OCI-LY7 (cell line): ENCODE measurements at places on chromosomes 7 and 10. TPM values are rescaled to one million over a fixed set of nuclear protein-coding genes. Genes with fewer than 3 reads are reported as not detected.

Gene CYP26C1
- 0.09 and 0.15 TPM in 2 replicates for total RNA-seq

Gene HNRNPF
- total RNA-seq: 286 and 340 TPM in 2 replicates

Gene PLXNA4
- total RNA-seq: not detected in 2 replicates

Gene ERVW-1
- total RNA-seq: not detected in 2 replicates

DNA sequence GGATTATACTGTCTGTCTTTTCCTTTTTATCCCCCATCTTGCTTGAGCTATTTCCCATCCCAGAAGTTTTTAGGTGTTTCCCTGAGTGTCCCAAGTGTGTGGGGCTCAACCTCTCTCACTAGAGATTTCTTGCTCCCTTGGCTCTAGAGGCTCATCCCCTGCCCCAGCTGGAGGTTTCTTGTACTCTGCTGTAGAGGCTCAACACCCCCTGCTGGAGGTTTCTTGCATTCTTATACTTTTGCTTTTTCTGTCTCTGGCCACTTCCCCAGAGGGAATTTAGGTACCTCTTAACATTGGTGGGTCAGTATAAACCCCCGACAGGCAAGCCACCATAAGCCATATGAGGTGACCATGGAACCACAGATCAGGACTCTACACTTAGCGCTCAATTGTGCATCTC lies 114.2 kb upstream of the FAM3C start:
- DNase-seq: peak; percentile 24

- no peak for DNase-seq
Measured at GRCh38 chr10:132200344-132201110, 13.8 kb downstream of the DPYSL4 start.

DNA sequence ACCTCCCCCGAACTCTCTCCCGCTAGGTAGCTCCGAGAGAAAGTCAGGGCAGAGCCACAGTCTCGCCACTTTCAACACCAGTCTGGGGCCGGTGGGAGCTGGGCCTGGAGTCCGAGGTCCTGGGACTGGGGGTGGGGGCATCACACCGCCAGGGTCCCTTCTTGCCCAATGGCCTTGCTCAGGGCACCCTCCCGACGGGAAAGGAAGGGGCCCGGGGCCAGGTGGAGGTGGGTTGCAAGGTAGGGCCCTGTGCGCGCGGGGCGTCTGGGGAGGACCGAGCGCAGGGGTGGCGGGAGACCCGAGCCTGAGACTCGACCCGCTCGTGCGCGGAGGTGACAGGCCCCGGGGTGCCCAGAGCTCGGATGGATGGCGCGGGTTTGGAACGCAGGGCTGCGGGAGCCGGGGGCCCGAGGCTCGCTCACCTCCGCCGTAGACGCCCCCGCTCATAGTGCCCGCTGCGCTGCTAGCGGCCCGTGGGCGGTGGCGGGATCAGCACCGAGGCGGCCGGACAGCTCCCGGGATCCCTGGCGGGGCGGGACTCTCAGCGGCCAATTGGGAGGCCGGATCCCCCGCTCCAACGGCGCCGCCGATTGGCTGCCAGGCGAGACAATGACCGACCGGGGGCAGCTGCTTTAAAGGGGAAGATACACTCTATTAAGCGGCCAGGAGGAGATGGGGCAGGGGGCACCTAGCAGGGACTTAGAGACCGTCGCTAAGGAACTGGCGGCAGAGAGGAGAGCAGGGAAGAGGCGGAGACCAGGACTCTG lies at the start of gene ACTL6B:
ACTL6B (minus strand) TSS at position 541 of the 767 bp plus-strand sequence; CDS start at position 447, 94 bp downstream.
- DNase-seq: no peak

DNA sequence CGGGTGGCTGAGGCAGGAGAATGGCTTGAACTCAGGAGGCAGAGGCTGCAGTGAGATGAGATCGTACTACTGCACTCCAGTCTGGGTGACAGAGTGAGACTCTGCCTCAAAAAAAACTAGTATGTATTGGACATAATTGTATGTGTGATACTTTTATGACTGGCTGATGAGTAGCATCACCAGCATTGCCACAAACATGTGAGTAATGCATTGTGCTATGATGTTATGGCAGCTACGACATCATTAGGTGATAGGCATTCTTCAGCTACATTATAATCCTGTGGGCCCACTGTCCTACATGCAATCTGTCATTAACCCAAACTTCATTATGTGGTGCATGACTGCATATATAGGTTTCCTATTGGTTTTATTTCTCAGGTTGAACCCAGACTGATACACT lies 352.4 kb downstream of the GALNT17 start:
- DNase-seq: no peak

DNA sequence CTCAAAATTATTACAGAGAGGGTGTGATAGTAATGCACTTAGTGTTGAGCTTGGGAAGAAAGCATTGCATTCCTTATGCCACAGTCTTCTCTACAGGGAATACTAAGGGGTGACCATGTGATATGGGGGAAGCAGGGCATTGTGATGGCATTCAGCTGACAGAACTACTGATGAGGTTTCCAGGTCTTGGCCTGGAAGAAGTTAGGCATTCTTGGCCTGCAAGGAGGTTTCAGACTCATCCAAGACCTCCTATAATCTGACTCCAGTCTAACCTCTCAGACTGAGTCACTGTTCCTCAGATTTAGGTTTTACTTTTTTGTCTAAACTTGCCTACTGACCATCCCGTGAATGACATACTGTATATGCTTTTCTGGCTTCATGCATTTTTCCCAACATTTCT lies 7.9 kb downstream of the STMP1 start:
- DNase-seq: no peak

DNA sequence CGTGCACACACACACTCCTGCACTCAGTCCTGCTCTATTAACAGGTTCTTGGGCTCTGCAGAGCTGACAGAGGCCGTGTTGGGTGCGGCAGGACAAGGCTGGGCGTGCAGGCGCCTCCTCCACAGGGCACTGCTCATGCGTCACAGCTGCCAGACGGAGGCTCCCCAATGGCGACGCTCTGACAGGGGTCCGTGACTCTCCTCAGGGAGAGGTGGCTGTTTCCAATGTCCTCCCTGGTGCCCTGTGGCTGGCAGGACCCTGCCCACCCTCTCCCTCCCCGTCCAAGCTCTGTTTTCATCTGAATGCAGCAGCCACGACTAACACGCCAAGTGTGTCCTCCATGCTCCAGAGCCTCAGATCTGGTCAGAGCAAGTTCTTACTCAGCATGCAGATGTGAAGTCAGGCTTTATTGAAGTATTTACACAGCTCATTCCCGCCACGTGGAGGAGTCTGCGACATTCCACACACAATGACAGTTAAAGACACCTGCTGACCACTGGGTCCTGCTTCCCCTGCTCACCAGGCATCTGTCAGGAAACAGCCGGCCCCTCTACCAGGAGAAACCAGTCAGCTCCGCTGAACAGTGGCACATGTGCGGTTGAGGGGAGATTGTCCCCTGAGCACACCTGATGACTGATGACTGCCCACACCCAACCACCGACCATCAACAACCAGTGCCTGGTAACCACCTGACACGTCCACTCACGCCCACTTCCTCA lies 116.7 kb downstream of the VIPR2 start:
- no peak for DNase-seq

DNA sequence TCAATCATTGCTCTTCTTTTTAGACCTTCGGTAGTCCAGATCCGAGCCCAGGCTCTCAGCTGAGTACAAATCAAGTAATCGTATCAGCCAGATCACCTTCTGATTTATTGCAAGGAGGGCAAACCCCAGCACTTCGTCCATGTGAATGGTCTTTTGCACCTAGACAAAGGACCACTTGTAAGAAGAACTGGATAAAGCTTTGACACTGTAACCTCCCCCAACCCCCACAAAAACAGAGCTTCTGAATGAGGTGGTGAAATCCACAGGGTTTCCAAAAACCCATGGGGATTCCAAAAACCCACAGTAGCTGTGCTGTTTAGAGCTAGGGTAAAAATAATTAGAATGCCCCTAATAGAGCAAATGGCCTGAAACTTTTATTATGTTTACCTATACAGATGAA lies 148.8 kb upstream of the ODAD2 start:
- no peak for DNase-seq

GRCh38 chr7:16684935-16685334 lies 39.0 kb downstream of the BZW2 start:
- peak; percentile 27 for DNase-seq

DNA sequence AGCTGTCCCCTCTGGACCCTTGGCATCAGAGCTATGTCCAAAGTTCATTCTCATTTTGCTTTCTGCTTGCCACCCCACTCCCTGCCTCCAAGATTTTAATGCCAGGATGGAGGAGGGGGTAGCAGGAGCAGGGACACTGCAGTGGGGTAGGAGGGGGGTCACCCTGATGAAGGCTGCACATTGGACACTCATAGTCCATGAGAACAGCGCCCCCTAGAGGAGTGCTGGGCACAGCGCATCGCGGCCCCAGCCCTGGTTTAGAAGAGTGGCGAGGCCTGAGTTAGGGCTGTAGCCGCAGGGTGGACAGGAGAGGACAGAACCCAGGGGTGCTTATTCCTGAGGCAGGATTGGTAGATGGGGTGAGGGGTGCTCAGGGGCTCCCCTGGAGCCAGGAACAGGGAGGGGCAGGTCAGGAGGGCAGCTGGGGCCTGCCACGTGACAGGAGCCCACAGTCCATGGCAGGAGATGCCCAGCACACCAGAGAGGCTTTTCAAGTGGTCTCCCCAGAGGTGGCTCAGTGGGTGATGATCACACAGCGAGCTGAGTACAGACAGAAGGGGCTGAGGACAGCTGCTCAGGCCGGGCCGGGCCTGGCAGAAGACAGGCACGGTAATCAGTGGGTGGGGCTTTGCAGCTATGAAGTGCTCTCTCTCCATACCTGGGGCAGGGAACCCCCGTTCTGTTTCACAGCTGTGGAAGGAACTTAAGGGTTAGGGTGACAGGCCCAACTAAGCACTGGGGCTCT lies 71.4 kb downstream of the NEURL1 start:
- DNase-seq: peak; percentile 54

GRCh38 chr10:110747609-110748464 lies 103.7 kb downstream of the RBM20 start:
- DNase-seq: no peak

DNA sequence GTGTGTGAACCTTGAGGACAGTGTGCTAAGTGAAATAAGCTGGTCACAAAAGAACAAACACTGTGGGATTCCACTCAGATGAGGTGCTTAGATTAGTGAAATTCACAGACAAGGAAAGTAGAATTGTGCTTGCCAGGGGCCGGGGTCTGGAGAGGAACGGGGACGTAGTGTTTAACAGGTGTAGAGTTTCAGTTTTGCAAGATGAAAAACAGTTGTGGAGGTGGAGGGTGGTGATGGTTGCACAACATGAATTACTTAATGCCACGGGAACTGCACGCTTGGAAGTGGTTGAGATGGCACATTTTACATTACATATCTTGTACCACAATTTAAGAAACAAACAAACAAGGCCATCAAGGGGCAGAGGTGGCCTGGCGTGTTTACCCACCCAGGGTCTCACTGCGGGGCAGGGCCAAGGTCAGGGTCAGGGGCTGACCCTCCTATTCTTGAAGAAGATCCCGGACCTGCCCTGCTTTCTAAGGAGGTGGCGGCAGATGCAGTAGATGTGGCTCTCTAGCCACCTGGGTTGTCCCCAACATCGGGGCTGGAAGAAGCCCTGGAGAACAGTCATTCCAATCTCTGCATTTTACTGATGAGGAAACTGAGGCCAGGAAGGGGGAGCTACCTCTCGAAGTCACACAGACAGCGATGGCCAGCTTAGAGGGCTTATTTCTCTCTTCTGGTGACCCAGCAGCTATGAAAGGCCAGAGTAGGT lies 91.5 kb upstream of the LRRC4 start:
- no peak for DNase-seq

GRCh38 chr10:14407567-14407966 lies 76.8 kb upstream of the FRMD4A start:
- DNase-seq: no peak

GRCh38 chr10:48931188-48931587 lies 8.5 kb downstream of the LRRC18 start:
- no peak for DNase-seq

DNA sequence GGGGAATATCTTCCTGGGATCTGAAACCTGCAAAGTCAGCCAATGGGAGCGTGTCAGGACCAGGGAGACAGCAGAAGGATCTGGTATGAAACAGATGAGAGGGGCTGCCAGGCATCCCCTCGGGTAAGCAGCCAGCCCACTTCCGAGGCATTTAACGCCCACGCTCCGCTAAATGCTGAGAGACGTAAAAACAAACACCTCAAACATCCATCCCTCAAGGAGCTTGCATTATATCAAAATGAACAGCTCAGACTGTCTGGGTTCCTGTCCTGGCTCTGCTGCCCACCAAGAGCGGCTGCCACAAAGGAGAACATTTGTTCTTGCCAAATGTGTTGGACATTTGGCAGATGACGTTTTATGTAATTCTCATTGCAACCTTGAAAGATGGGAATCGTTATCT lies 7.0 kb upstream of the SERPINE1 start:
- DNase-seq: no peak

DNA sequence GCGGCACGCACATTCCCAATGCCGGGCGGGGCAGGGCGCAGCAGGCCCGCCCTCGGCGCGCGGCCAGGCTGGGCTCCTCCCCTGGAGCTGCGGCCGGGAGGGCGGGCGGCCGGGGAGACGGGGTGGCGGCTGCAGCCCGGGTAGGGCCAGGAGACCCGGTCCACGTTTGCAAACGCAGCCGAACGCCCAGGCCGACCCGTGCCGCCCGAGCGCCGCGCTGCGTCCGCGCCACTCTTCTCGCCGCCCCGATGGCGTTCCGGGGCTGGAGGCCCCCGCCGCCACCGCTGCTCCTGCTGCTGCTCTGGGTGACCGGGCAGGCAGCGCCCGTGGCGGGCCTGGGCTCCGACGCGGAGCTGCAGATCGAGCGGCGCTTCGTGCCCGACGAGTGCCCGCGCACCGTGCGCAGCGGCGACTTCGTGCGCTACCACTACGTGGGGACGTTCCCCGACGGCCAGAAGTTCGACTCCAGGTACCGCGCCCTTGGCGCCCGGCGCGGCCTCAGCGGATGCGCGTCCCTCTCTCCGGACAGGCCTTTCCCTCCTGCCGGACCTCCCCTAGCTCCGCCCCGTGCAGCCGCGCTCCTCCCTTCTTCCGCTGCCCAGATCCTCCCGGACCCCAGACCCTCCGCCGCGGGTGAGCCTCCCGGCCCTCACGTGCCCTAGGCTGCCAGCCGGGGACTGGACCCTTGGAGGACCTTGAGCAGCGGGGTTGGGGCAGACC lies at the start of gene FKBP9:
FKBP9 (plus strand) TSS at position 115 of the 720 bp plus-strand sequence; CDS start at position 249, 134 bp downstream.
- no peak for DNase-seq

- no peak for DNase-seq
Measured at GRCh38 chr7:51223505-51223904, 93.1 kb downstream of the COBL start.

GRCh38 chr10:47046321-47047126 lies 135.3 kb downstream of the PTPN20 start:
- no peak for DNase-seq

GRCh38 chr7:137795211-137795610 lies 51.6 kb downstream of the DGKI start:
- no peak for DNase-seq

DNA sequence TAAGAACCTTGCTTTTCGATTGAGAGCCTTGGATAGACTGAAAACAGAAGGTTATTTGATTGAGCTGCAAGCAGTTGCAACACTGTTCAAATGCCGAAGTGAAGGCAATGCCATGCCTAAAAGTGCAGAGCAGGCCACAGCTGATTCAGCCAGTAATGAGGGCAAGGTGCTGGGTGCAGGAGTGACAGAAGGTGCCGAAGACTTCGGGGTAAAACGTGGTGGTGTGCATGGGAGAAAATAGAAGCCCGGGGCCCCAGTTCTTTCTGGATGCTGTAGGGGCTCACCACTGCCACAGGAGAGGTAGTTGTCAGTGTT lies 43.6 kb upstream of the GATAD1 start:
- DNase-seq: no peak
